ENCODE measurements at places on chromosomes 7 and 10.

DNA sequence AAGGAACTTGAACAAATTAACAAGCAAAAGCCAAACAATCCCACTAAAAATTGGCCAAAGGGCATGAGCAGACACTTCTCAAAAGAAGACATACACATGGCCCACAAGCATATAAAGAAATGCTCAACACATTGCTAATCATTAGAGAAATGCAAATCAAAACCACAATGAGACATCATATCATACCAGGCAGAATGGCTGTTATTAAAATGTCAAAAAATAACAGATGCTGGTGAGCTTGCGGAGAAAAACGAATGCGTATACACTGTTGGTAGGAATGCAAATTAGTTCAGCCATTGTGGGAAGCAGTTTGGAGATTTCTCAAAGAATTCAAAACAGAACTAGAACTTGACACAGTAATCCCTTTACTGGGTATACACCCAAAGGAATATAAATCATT is 311.7 kb upstream of the HPS1 start:
- no peak for DNase-seq

- DNase-seq, result no peak
These were observed 46.4 kb downstream of the TYW1B start for GRCh38 chr7:72781631-72782030.

DNA sequence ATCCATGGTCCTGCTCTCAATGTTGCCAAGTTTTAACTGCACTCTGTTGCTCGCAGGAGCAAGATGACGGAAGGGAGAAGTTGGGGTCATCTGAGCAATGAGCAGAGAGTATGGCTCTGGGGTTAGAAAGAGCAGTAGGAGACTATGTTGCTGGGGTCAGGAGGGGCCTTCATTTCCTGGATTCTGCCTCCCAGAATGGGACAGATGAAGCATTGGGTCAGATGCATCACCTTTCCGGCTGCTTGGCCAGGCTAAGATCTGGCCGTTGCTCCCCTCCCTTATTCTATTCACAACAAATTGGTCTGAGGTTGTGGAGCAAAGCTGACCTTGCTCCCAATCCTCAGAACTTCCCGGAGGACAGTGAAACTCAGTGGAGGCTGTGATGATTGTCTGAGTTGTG is 22.4 kb downstream of the STMP1 start:
- no peak for DNase-seq

DNA sequence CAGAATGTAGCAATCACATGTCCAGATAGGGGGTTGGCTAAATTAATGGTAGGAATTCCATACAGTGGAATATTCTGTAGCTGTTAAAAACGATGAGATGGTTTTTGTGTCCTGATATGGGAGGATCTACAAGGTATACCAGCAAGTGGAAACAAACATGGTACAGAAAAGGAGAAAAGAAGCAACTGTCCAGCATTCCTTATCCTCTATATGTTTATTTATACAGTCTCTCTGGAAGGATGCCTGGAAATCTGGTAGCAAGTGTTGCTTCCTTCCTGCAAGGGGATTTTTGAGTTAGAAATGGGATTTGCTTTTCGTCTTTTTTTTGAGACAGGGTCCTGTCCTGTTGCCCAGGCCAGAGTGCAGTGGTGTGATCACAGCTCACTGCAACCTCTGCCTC is 19.3 kb downstream of the IL15RA start:
- no peak for DNase-seq

GRCh38 chr7:131945313-131945911 is 389.0 kb upstream of the PODXL start:
- peak; percentile 14 for DNase-seq

- DNase-seq, result no peak
These were observed 88.4 kb downstream of the DIP2C start for GRCh38 chr10:600876-601659.

GRCh38 chr7:92259610-92260247 is 14.0 kb downstream of the ANKIB1 start:
- no peak for DNase-seq

DNA sequence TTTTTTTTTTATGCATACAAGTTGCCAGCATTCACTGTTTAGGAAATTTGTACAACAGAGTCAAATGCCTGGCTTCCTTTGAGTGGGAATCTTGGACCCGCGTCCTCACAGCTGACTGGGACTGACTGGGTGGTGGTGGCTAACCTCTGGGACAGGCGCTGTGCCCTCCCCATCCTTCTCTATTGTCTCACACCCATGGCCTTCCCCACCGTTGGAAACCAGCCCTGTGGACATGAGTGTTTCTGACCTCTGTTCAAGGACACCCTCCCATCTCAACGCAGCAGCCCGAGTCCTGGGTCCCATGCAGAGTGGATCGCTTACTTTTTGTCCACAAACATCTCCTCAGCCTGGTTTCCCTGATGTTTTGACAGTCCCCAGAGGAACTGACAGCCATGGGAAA is 125.1 kb upstream of the PPIF start:
- DNase-seq, result no peak

DNA sequence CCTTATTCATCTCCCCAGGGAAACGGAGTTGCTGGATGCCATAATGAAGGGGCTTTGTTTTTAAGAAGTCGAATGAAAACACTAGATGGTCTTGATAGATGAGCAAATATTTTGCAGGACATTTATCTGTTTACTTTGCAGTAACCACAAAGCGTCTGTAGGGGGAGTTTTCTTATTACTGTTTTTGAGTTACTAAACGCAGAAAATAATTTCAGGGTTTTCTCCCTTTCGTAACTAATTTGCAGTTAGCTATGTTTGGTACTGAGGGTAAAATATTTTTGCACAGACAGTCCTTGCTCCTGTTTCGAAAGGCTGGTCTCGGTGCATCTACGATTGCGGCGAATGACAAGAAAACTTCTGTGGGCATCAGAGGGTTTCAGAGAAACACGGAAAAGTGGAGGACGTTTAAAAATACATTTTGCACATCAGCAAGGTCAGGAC is 505.6 kb upstream of the MKI67 start:
- DNase-seq, result no peak

DNA sequence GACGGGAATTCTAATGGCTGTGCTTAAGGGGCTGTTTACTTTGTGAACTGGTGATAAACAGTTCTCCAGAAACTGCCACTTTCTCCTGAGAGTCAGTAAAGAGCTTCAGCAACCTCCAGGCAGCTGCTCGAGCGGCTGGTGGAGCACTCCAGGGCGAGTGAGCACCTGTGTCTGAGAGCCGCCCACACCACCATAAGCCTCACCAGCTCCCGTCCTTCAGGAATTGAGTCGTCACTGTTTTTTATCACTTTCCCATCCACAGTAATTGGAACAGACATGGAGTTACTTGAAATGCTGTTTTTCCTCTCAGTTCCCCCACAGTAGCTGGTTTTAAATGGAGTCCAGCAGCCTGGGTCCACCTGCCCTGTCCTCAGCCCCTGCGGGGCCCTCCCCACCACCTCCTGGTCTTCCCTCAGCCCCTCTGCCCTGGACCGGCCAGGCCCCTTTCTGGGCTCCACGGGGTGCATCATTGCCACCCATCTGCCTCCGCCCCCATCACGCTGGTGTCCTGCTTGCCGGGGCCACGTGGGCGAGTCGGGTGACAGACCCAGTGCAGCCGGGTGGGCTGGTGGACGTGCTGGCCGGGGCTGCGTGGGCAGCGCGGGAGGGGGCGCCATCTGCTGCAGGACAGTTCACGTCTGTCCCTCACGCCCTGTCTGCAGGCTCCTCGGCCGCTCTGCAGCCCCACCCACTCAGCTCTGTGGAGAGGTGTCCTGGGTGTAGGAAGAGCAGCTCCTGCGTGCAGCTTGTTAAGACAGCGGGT is 56.0 kb downstream of the NKX6-2 start:
- no peak for DNase-seq

GRCh38 chr7:131225619-131226513 is 101.8 kb upstream of the MKLN1 start:
- DNase-seq, result no peak

- DNase-seq, result no peak
These were observed 63.4 kb downstream of the SRPK2 start for GRCh38 chr7:105325216-105325904.

- DNase-seq, result no peak
These were observed 133.5 kb downstream of the ST7 start for GRCh38 chr7:117086788-117087187.

DNA sequence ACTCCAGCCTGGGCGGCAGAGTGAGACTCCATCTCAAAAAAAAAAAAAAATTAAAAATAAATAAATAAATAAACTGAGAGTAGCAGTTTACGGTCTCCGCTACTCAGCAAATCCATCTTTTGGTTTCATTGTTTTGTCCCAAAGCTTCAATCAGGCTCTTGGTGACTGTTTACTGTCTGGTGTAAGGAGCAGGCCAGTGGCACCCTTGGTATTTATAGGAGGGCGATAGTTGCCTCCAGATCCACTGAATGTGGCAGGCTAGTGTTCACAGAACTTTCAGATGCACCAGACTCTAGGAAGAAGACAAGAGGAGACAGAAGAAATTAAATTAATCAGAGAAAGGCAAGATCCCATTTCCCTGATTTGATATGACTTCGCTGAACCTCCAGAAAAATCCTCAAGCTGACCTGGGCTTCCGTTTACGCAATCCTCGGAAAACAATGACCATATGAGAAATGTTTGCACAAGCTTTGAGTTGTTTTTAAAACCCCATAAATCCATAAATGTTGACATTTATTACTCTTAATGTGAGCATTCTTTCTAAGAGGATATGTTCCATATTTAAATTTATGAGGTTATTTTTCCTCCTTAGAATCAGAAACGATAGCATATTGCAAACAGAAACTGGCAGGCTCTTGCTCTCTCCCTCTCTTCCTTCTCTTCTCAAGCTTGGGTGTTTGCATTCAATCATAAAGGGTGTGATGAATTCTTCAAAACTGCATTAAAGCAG is 7.1 kb upstream of the MUC3A start:
- DNase-seq, result no peak

GRCh38 chr10:34176351-34176750 is 638.7 kb downstream of the PARD3 start:
- no peak for DNase-seq

GRCh38 chr7:138962561-138963270 is 18.5 kb downstream of the KIAA1549 start:
- DNase-seq, result no peak

- DNase-seq, result no peak
These were observed 180.0 kb upstream of the ADCY1 start for GRCh38 chr7:45394117-45394708.

GRCh38 chr10:99648717-99649116 is 10.6 kb upstream of the ENTPD7 start:
- DNase-seq, result no peak

DNA sequence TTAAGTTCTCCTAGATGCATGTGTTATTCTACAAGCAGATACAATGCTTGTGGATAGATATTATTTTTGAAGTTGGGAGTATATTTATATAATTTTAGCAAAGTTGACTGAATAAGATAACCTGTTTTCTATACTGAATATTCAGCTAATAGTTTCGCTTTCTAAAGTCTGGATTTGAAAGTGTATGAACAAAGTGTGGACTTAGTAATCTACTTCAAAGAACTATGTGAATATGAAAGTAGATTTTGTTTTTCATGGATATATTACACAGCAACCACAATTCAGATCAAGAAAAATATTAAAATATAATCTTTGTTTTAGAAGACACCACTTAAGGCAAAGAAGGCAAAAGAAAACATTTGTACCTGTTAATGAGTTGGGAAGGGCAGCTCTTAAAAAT is 78.8 kb downstream of the ZEB1 start:
- DNase-seq, result no peak

DNA sequence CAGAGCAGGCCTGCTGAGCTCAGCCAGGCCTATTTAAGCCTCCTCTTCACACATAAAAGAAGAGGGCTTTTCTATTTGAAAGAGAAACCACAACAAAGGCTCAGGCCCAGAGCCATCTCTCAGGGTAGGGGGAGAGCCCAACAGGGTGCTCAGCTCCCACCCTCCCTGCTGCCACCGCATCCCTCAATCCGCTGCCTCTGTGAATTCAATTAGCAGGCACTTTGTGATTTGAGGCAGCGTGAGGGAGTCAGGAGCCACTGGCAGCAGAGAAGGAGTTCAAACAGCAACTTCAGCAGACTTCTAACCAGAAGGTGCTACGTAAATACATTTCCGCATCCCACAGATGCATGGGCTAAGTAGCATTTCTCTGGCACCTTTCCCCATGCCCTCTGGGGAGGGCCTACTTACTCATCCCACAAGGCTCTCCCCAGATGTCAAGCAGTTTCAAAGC is 45.2 kb downstream of the LRRC20 start:
- DNase-seq, result no peak

- DNase-seq, result no peak
These were observed 746 bp upstream of the MRPS16 start for GRCh38 chr10:73253225-73253555.

- no peak for DNase-seq
These were observed 125.2 kb downstream of the AMPH start for GRCh38 chr7:38506004-38506403.

DNA sequence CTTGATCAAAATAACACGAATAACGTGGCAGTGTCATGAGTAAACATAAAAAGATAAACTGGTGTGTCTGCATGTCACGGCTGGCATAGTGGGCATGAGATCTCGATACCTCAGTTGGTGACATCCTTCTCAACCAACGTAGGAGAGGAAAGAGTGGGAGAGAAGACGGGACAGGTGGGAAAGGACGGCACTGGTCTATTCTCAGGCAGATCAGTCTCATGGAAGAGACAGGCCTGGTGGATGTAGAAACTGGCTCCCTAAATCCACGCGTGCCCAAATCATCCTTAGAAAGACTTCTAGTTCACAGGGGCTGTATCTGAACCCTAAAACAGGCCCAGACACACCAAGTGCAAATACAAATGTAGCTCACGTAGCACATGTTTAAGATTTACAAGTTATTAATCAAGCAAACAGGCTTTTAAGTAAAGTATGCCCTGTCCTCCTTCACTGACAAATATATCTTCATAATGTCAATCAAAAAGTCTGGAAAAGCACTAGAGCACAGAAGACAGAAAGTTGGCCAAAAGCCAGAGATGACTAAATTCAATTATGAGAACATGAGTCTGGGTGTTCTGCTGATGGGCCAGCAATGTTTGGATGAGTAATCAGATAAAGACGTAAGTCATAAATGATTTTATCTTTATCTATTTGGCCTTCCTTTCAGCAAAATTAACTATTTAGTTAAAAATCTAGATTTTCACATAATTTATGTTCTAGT is 56.3 kb downstream of the SFMBT2 start:
- no peak for DNase-seq

DNA sequence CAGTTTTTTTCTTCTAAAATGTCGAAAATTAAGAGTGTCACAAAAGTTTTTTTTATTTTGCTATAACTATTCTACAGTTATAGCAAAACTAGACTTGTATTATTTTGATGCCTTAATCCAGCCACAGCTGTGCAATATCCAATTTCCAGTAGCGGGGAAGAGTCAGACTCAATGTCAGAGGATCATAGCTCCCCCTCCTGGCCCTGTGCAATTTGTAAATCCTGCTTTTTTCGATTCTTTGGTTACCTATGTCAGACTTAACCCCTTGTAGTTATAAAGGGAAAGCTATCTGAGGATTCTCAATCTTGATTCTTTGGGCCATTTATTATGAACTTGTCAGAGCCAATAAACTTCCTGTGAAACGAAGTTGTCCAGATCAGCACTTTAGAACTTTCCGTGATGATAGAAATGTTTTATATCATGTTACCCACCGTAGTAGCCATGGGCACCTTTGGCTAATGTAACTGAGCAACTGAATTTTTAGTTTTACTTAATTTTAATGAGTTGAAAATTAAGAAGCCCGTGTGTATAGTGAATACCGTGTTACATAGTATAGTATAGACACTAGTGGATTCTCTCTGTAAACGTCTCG is 87.7 kb upstream of the PRKCQ start:
- DNase-seq, result no peak
